Endothelial cell of umbilical vein (primary cell): ENCODE measurements at places on chromosomes 13 and 19.

GRCh38 chr19:48186541-48186991 lies 16.1 kb downstream of the ZSWIM9 start:
- no peak overlapping the region for H3K4me3 ChIP-seq
- no peaks in the 10 kb centered on the region for H3K27me3 ChIP-seq
- no peak for DNase-seq
- H3K36me3 ChIP-seq: peaks cover 2% of the 10 kb centered on the region
- no peak overlapping the region for H3K27ac ChIP-seq
- no peaks in the 10 kb centered on the region for H3K4me1 ChIP-seq

DNA sequence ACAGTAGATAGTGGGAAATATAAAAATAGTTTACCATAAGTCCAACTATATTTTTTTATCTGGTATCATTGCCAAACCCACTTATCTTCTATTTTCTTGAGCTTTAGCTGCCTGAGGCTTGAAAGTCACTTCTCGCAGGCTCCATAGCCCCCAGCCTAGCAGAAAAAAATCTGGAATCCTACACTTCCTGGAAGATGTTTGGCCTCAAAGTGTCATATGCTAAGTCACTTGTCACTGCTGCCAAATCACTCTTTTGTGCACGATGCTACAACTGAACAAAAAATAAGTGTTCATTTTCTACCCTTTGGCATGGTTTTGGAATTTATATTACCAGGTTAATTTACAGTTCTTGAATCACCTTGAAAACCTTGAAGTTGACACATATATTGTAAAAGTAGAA lies 612.5 kb upstream of the ATXN8OS start:
- H3K27ac ChIP-seq: no peak overlapping the region
- no peaks in the 10 kb centered on the region for H3K27me3 ChIP-seq
- no peak for DNase-seq
- H3K4me3 ChIP-seq: no peak overlapping the region
- no peaks in the 10 kb centered on the region for H3K36me3 ChIP-seq

- no peak overlapping the region for H3K27ac ChIP-seq
- H3K27me3 ChIP-seq: no peaks in the 10 kb centered on the region
- no peak for DNase-seq
- H3K4me1 ChIP-seq: no peaks in the 10 kb centered on the region
- H3K36me3 ChIP-seq: no peaks in the 10 kb centered on the region
- no peak overlapping the region for H3K4me3 ChIP-seq
Measured at GRCh38 chr13:62510906-62511655, 1095.4 kb upstream of the PCDH20 start.

GRCh38 chr13:98892821-98893220 lies 85.0 kb downstream of the DOCK9 start:
- peaks cover 61% of the 10 kb centered on the region for H3K4me1 ChIP-seq
- DNase-seq: peak; percentile 40
- no peaks in the 10 kb centered on the region for H3K27me3 ChIP-seq
- no peak overlapping the region for H3K4me3 ChIP-seq

- H3K4me1 ChIP-seq: no peaks in the 10 kb centered on the region
- no peaks in the 10 kb centered on the region for H3K36me3 ChIP-seq
- peaks cover 4% of the 10 kb centered on the region for H3K27me3 ChIP-seq
- no peak overlapping the region for H3K4me3 ChIP-seq
- H3K27ac ChIP-seq: no peak overlapping the region
Measured at GRCh38 chr13:28704282-28704681, 14.5 kb downstream of the SLC46A3 start.

- DNase-seq: no peak
- no peaks in the 10 kb centered on the region for H3K36me3 ChIP-seq
- no peak overlapping the region for H3K27ac ChIP-seq
- H3K4me1 ChIP-seq: no peaks in the 10 kb centered on the region
- peaks cover 21% of the 10 kb centered on the region for H3K27me3 ChIP-seq
- H3K4me3 ChIP-seq: no peak overlapping the region
Measured at GRCh38 chr19:46412650-46413261, 608 bp downstream of the CCDC8 start.

DNA sequence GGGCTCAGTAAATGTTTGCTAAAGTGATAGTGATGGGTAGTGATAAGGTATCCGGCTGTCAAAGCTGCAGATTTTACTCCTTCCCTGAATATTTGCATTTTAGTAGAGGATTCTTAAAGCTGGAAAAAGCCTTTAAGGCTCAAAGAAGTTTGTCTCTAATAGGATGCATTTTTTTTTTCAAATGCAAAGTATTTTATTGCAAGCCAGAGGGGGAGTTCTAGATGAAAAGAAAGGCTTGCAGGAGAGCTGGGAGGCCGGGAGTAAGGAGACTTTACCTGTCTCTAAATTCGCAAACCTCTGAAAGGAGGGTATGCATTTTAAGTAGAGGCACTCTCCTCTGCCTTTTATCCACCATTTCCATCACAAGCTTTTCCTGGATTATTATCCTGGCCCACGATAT lies 100.7 kb upstream of the FNDC3A start:
- H3K4me1 ChIP-seq: peaks cover 3% of the 10 kb centered on the region
- no peak for DNase-seq
- peaks cover 13% of the 10 kb centered on the region for H3K27me3 ChIP-seq

- H3K36me3 ChIP-seq: no peaks in the 10 kb centered on the region
- no peak overlapping the region for H3K4me3 ChIP-seq
- no peak overlapping the region for H3K27ac ChIP-seq
- no peak for DNase-seq
- peaks cover 6% of the 10 kb centered on the region for H3K27me3 ChIP-seq
Measured at GRCh38 chr13:23469951-23470421, 36.5 kb upstream of the SACS start.

- no peaks in the 10 kb centered on the region for H3K4me1 ChIP-seq
- H3K27me3 ChIP-seq: no peaks in the 10 kb centered on the region
- DNase-seq: no peak
- H3K27ac ChIP-seq: no peak overlapping the region
- H3K4me3 ChIP-seq: no peak overlapping the region
- H3K36me3 ChIP-seq: no peaks in the 10 kb centered on the region
Measured at GRCh38 chr19:30364866-30365800, 7.1 kb upstream of the ZNF536 start.

GRCh38 chr13:108166078-108166477 lies 49.3 kb downstream of the LIG4 start:
- no peaks in the 10 kb centered on the region for H3K27me3 ChIP-seq
- H3K4me1 ChIP-seq: no peaks in the 10 kb centered on the region
- H3K4me3 ChIP-seq: no peak overlapping the region
- H3K27ac ChIP-seq: no peak overlapping the region
- DNase-seq: no peak

- no peaks in the 10 kb centered on the region for H3K27me3 ChIP-seq
- DNase-seq: peak; percentile 72
- H3K27ac ChIP-seq: no peak overlapping the region
- peaks cover 5% of the 10 kb centered on the region for H3K4me1 ChIP-seq
- no peaks in the 10 kb centered on the region for H3K36me3 ChIP-seq
- no peak overlapping the region for H3K4me3 ChIP-seq
Measured at GRCh38 chr13:80359778-80360452, 19.0 kb upstream of the SPRY2 start.

- H3K4me1 ChIP-seq: peaks cover 8% of the 10 kb centered on the region
- H3K27me3 ChIP-seq: no peaks in the 10 kb centered on the region
- H3K36me3 ChIP-seq: no peaks in the 10 kb centered on the region
- H3K27ac ChIP-seq: no peak overlapping the region
- DNase-seq: peak; percentile 77
Measured at GRCh38 chr13:106471957-106472543, 63.4 kb downstream of the EFNB2 start.

DNA sequence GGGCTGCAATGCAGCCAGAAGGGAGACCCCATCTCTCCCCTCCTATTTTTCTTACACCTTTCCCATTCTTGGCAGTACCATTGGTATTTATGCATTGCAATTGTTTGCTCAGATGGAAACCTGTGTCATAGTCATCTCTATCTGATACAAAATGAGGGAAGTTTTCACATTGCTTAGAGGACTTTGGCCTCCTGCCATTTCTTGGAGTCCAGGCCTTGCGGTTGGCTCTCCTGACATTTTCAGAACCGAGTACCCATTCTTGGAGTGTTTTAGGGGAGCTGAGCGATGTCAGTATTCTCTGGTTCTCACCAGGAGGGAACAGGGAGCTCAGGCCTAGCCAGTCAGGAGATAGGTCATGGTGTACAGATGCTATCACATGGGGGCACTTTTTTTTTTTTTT lies 1.5 kb downstream of the SIN3B start:
- H3K4me1 ChIP-seq: peaks cover 22% of the 10 kb centered on the region
- no peak overlapping the region for H3K4me3 ChIP-seq
- H3K27me3 ChIP-seq: no peaks in the 10 kb centered on the region
- no peak for DNase-seq
- H3K27ac ChIP-seq: no peak overlapping the region

- DNase-seq: no peak
- H3K27ac ChIP-seq: no peak overlapping the region
- H3K4me3 ChIP-seq: no peak overlapping the region
Measured at GRCh38 chr13:55517312-55517711, 1623.4 kb upstream of the PRR20A start.

DNA sequence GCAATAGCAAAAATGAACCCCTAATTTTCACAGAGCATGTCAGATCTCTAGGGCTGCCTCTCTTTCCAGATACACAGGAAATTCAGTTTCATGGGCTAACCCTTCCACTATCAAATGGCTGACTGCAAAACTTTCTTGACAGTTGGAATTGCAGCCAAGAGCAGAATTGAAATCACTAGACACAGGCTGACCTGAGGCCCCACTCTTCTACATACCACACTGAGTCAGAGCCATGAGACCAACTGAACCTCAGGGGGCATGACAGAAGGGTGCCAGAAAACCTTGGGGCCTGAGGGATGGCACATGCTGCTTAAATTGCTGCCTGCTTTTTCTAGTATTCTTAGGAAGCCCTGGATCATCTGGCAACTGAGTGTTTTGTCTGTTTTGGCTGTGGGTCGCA lies 1.7 kb upstream of the DLEU7 start:
- no peaks in the 10 kb centered on the region for H3K36me3 ChIP-seq
- no peak overlapping the region for H3K4me3 ChIP-seq
- H3K4me1 ChIP-seq: no peaks in the 10 kb centered on the region
- DNase-seq: no peak

GRCh38 chr19:39679056-39679790 lies 23.5 kb downstream of the LGALS16 start:
- H3K4me3 ChIP-seq: no peak overlapping the region
- H3K4me1 ChIP-seq: no peaks in the 10 kb centered on the region
- H3K27ac ChIP-seq: no peak overlapping the region
- no peaks in the 10 kb centered on the region for H3K36me3 ChIP-seq
- no peaks in the 10 kb centered on the region for H3K27me3 ChIP-seq

DNA sequence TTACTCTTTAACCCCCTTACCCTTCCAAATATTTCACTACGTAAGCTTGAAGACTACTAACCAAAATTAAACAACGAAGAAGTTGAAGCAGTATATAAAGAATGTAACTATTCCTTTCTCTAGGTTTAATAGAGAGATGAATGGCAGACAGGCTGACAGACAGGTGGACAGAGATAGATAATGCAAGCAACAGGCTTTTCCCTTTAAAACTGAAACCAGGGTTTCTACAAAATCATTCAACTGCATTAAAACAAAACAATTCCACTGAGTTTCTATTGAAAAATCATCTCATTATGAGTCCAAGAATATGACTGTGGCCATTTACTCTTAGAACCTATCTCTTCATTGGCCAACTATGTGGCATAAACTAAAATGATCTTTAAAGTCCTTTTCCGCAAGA lies 15.2 kb downstream of the LNX2 start:
- no peaks in the 10 kb centered on the region for H3K36me3 ChIP-seq
- H3K4me1 ChIP-seq: peaks cover 23% of the 10 kb centered on the region
- no peak for DNase-seq
- H3K4me3 ChIP-seq: no peak overlapping the region
- H3K27ac ChIP-seq: no peak overlapping the region

DNA sequence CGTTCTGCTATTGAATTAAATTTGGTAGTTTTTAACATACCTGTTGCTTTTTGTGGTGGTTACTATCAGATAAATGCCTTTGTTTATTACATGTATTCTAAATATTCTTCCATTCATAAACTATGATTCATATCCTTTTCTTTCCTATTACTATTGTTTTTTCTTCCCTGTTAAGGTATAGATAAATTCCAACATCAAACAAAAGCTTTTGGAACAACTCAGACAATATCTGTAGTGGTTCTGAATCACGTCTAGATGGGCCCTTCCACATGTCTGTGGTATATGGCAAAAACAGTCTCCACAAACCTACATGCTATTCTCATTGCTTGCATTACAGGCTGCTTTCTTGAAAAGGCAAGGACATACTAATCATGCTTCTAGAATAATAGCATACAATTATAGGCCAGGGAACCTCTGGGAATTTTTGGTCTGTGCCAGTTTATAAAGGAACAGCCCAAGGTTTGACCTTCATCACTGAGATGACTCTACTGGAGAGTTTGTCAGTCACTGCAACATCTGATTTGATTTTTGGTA lies 6.4 kb downstream of the LRCH1 start:
- H3K4me3 ChIP-seq: no peak overlapping the region
- peak overlapping the region; percentile 67 for H3K27ac ChIP-seq
- peak; percentile 51 for DNase-seq
- H3K27me3 ChIP-seq: no peaks in the 10 kb centered on the region
- no peaks in the 10 kb centered on the region for H3K36me3 ChIP-seq

DNA sequence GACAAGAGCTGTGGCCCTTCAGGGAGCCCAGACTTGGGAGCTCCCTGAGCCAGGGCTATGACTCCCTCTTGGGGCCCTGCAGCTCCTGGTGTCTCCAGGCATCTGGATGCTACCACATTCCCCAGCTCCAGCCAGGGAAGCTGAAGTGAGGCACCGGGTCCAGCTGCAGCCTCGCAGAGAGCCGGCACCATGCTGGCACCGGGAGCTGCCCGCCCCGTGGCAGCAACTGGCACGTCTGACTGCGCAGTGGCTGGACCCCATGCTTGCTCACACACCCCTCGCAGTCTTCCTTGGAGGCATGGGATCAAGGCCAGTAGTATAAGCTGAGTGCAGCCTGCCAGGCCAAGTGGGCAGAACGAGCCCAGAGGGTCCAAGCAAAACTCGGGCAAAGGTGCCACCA lies 7.4 kb downstream of the IGFL4 start:
- no peaks in the 10 kb centered on the region for H3K27me3 ChIP-seq
- no peak overlapping the region for H3K4me3 ChIP-seq
- no peak overlapping the region for H3K27ac ChIP-seq
- no peaks in the 10 kb centered on the region for H3K36me3 ChIP-seq
- DNase-seq: no peak

DNA sequence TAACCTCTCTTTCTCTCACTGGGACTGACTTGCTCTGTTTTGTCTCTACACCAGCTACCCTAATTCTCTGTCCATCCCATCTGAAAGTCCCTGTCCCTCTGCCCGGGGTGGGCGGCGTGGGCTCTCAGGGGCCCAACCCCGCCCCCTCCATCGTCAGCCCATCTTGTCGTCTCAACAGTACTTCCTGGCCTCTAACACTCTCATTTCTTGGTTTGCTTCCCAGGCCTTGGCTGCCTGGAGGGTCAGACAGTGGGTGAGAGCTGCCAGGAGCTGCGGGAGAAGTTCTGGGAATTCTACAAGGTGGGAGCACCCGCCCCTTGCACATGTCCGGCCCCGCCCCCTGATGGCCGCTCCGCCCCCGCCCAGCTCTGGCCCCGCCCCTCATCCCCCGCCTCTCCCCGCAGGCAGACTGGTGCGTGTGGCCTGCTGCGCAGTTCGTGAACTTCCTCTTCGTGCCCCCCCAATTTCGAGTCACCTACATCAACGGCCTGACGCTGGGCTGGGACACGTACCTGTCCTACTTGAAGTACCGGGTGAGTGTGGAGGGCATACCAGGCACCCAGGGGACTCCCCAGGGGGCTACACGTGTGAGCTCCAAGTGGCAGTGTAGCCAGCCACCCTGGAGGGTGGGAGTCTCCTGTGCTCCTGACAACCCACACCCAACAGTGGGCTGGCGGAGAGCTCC lies 1.7 kb downstream of the MPV17L2 start:
- H3K4me3 ChIP-seq: no peak overlapping the region
- H3K4me1 ChIP-seq: peaks cover 14% of the 10 kb centered on the region
- peak; percentile 11 for DNase-seq
